ENCODE measurements at places on chromosomes 3 and 15. TPM values are rescaled to one million over a fixed set of nuclear protein-coding genes. Genes with fewer than 3 reads are reported as not detected.

Gene TMEM212
- not detected for total RNA-seq

Gene DNAH12
- not detected for total RNA-seq

Gene TRH
- total RNA-seq: not detected

Gene CADM2
- 3.7 TPM for total RNA-seq

Gene TMEM207
- not detected for total RNA-seq

Gene KNG1
- total RNA-seq: not detected

Gene HIGD2B
- not detected for total RNA-seq

Gene HESX1
- total RNA-seq: not detected

Gene CHRM5
- not detected for total RNA-seq

Gene ONECUT1
- not detected for total RNA-seq

Gene MYH15
- total RNA-seq: 1.2 TPM

Gene ATP13A5
- not detected for total RNA-seq

Gene ABCC5
- 32.0 TPM for total RNA-seq

Gene ZBED2
- total RNA-seq: not detected

Gene HDDC3
- 22.6 TPM for total RNA-seq

Data from A673 (cell line).